ENCODE measurements at places on chromosomes 7 and 10.
A peak's percentile ranks its signal among the peaks of the same experiment; 100 is the strongest.

DNA sequence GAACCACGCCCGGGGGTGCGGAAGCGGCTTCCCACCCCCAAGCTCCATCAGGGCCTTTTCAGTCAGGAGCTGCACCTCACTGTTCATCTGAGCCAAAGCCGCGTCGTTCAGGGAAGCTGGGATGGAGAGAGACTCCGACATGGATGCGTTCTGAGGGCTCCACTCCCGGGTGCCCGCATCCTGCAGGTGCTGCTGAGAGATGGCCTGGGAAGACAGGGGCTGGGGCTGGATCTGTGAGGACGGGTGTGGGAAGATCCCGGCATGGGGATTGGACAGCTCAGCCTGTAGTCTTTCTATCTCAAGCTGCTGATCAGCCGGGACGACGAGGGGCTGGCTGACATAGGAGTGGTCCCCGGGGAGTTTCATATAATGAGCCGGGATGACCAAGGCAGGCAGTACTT lies 45.0 kb upstream of the NMT2 start:
- DNase-seq: no peak

DNA sequence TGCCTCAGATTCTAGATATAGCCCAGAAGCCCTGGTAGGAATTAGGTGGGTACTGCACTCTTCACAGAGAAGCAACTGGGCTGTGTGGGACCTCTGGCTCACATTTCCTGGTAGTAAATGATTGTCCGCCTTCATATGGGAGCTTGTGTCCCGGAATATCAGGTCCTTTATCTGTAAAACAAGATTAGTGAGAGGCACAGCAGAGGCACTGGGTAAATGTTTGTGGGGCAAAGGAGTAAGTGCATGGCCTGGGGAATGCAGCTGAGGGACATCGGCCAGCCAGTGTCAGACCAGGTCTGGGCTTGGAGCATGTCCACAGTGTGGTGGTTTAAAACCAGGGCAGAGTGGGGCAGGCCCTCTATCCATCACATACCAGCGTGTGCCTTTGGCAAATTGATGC lies 323.3 kb upstream of the ZMIZ1 start:
- DNase-seq: no peak

- DNase-seq: no peak
Observed at GRCh38 chr10:9766762-9767161, 1250.9 kb upstream of the CELF2 start.

- no peak for DNase-seq
Observed at GRCh38 chr7:25964483-25964991, 187.5 kb upstream of the NFE2L3 start.

DNA sequence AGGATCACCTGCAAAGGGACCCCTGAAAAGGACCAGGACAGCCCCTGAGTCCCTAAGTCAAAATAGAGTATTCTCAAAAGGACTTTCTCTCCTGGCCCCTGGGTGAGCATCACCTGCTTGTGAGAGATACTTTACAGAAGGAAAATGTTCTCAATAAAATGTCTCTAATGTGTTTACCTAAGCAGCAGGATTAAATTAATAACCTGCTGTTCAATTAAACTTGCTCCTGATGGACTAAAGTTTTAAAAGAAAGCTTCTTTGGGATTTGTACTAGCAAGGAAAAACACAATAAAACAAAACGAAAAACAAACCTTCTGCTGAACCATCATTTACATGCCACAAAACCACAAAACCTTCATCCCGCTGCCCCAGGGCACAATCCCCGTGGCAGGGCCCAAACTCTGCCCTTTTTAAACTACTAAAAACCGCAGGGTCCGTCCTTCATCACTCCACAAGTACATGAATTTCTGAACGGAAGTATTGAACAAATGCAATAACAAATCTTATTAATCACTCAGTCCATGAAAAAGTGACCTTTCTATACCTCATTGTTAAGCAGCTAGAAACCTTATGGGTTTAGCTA lies 197.7 kb downstream of the TCERG1L start:
- no peak for DNase-seq

- DNase-seq: no peak
Observed at GRCh38 chr7:18370633-18371032, 124.9 kb upstream of the HDAC9 start.

GRCh38 chr7:16652240-16652583 lies 6.2 kb downstream of the BZW2 start:
- no peak for DNase-seq

GRCh38 chr7:139430443-139430842 lies 53.0 kb downstream of the KLRG2 start:
- DNase-seq: no peak

GRCh38 chr7:16419859-16420258 lies 1.5 kb downstream of the CRPPA start:
- DNase-seq: no peak

DNA sequence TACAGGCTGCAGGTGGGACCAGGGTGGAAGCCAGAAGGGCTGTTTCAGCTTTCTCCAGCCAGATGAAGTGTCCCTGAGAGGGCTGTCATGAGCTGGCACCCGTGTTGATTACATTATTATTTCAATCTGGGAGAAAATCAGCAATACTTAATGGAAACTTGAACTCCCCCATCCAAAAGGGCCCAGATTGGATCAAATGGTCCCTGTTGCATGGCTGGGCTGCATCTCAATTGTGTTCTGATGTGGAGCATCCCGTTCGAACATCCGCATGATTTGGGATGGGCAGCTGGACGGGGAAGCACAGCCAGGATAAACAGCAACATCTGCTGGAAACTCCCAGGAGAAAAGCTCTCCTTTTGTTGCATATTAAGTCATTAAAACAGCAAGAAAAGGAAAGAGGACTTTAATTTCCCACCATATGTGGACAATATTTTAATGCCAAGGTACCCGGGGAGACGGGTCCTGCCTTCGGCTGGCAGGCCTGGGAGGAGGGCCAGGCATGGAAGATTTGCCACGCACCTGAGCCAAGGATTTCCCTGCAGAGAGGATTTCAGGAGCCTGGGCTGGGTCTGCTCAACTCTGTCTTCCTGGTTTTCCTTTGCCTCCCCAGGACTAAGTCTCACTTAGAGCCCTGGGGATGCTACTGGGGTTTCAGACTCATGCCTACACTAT lies 52.4 kb downstream of the NPTX2 start:
- no peak for DNase-seq

DNA sequence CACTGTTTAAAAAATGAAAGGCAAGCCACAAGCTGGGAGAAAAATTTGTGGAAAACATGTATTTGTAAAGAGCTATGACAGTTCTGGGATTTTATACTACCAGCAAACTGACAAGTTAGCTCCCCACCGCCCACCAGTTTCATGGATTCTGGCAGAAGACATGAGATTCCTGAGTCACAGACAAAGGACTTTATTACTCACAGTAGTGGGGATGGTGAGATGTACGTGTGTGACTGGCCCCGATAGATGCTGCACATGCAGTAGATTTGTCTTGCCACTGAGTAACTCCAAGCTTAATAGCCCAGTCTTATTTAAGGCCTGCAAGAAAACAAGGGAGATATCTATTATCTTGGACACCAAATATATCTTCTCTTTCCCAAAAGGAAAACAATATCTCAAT lies 281.7 kb downstream of the AHR start:
- no peak for DNase-seq

DNA sequence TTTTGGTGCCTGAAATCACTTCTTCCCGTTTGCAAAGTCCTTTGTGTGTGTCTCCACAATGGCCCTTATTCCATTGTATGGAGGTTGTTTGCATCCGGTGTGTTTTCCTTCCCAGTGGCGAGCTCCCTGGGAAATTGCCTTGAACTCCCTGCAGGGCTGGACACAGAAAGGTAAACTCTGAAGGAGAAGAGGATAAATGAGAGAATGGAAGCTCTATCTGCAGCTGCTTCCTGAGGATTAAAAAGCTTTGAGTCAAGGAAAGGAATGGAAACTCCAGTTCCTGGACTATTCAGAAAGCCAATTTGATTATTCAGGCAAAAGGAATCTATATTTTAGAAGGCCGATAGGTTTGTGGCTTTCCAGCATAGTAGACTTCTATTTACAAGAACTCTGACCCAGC lies 4.4 kb upstream of the GRK5 start:
- DNase-seq: no peak

DNA sequence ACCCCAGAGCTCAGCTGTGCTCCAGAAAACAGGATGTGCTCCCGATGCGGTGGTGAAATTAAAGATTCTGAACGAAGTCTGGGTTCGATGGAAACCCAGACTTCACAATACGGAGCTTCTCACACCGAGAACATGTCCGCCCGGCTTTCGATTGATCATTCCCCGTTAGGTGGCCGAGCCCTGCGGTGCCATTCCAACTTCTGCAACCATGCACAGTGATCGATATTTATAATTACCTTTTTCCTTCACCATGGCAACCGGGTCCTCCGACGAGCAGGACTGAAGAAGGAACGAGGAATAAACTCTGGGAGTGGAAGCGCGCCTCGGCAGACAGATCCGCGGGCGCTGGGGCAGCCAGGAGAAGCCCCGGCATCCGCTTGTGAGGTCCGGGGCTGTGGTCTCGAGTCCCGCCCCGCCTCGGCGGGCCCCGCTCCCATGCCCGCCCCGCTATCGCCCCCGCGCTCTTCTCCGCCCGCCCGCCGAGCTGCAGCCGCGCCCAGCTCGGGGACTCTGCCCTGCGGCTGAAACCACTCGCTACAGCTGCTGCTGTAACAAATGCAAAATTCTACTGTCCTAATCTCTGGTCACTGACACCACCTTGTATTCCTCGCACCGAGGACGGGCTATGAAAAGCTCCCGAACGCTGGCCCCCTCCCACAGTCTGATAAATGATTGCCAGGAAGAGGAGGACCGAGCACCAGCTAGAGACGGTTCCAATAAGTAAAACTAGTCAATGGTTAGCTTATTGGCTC lies 26.2 kb downstream of the ABLIM1 start:
- no peak for DNase-seq

- peak; percentile 30 for DNase-seq
Observed at GRCh38 chr10:22681783-22682183, 32.6 kb downstream of the PIP4K2A start.

- DNase-seq: peak; percentile 46
Observed at GRCh38 chr10:69703766-69704630, 74.0 kb downstream of the FAM241B start.

DNA sequence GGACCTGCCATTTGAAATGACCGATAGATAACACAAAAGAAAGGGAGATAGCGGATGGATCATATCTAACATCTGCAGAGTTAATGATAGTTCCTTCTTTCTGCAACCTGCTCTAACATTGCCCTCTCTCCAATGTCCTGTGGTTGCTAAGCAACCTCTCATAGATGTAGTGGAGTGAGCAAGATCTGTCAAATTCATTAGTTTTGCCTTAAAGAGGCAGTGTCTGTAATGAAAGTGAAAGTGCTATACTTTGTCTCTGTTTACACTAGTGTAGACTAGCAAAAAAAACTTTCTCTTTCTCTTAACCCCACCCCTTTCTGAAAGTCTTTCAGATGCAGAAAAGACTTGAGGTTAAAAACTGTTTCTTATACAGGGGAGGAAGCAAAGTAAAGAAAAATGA lies 1196.9 kb downstream of the SORCS3 start:
- DNase-seq: no peak

GRCh38 chr10:4427532-4427931 lies 398.5 kb upstream of the AKR1E2 start:
- DNase-seq: no peak

DNA sequence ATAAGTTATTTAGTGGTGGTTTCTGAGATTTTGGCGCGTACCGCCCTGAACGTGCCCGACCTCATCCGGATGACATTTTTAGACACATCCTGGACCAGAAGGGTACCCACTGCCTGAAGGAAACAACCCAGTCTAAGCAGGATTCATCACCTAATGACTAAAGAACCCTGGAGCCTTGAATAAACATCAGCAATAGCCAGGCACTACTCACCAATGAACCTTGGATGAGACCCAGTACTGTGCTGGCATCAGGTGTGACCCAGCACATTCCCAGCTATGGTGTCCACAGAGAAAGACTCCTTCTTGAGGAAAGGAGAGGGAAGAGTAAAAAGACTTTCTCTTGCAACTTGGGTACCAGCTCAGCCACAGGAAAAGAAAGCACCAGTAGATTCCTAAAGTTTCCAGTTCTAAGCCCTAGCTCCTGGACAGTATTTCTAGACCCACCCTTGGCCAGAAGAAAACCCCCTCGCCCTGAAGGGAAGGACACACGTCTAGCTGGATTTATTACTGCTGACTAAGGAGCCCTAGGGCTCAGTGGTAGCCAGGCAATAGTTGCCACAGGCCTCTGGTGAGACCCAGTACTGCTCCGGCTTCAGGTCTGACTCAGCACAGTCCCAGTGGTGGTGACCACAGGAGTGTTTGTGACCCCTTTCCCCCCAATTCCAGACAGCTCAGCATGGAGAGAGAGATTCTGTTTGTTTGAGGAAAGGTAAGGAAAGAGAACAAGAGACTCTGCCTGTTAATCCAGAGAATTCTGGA lies 32.5 kb downstream of the ZNF277 start:
- no peak for DNase-seq

- DNase-seq: no peak
Observed at GRCh38 chr7:133698127-133698526, 429.0 kb upstream of the LRGUK start.

- DNase-seq: peak; percentile 40
Observed at GRCh38 chr10:13120786-13121499, 21.0 kb downstream of the OPTN start.

DNA sequence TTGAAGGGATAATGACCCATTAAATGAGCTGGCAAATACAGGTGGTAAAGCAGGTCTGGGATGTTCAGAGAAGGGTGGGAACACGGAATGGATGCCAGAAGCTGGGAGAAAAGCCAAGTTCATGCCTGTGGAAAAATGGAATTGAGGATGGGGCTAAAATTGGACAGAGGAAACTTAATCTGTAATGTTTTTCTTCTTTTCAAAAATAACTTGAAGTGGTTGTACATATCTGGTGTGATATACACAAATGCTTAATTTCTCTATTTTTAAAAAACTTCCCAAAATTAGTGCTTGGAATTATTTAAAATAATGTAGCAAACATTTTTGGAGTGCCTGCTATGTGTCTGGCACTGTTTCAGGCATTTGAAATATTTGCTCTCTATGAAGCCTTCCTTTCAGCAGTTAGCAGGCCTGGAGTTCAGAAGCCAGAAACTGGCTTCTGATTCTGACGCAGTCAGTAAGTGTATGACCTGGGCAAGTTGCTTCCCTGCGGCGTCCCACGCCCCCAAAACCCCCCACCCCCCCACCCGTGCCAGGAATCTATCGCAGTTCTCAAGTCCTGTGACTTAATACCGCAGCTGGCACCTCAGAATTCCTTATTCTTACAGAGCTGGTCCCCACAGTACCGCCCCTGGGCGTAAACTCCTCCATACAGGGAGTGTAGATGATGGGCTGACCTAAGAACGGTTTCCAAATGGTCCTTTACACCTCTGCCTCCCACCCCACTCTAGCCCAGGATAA lies 828 bp upstream of the MALSU1 start:
- DNase-seq: no peak

GRCh38 chr10:29646960-29647461 lies 12.2 kb upstream of the SVIL start:
- no peak for DNase-seq

DNA sequence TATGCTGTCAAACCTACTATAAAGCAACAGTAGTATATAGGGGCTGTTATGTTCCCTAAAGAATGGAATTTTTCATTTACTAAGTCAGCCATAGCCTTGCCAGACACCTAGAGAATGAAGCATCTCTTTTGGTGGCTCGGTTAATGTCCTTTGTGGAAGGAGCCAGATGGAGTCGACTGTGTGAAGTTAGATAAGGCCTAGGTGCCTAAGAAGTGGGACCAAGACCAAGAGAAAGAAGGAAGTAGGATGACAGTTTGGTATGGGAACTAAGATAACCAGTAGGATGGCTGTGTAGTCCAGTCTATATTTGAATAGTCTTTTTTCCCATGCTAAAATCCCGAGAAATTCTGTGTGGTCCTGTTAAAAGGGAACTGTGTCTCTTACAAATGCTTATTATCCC lies 62.2 kb downstream of the REEP3 start:
- no peak for DNase-seq

- peak; percentile 50 for DNase-seq
Observed at GRCh38 chr10:94299417-94299816, 63.3 kb downstream of the NOC3L start.

GRCh38 chr7:44284881-44285541 lies 40.4 kb downstream of the CAMK2B start:
- no peak for DNase-seq
